Left colon (tissue), 2 donors: ENCODE measurements at places on chromosomes 12 and 14. TPM values are rescaled to one million over a fixed set of nuclear protein-coding genes. Genes with fewer than 3 reads are reported as not detected.

Gene GCH1
- total RNA-seq = 34.3 TPM

Gene FLRT2
- total RNA-seq = 2.5 TPM

- DNase-seq = no peak
Observed at GRCh38 chr12:132754160-132754932, 7.3 kb downstream of the ANKLE2 start.

DNA sequence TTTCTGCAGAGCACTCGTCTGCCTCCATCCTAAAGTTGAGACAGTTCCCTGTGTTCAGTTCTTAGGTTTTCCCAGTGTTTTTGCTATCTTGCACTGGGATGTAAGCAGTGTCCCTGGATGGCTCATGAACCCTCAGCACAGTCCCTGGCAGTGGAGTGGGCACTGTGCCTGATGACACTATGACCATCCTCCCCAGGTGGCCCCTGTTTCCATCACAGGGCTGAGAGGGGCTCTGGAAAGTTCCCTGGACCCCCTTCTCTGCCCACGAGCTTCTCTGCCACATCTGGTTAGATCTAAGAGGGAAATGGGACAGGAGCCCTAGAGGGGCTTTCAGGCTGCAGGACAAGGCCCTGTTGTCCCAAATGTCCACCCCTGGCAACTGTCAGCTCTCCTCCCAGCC, 249.8 kb upstream of the SFSWAP start:
- DNase-seq = no peak

- no peak for DNase-seq
Observed at GRCh38 chr12:121582583-121583333, 1.9 kb upstream of the KDM2B start.

- no peak for DNase-seq
Observed at GRCh38 chr12:101738920-101739665, at the start of gene SYCP3. SYCP3 (minus strand) TSS chr12:101739462; CDS start chr12:101737935, 1,527 bp downstream.

DNA sequence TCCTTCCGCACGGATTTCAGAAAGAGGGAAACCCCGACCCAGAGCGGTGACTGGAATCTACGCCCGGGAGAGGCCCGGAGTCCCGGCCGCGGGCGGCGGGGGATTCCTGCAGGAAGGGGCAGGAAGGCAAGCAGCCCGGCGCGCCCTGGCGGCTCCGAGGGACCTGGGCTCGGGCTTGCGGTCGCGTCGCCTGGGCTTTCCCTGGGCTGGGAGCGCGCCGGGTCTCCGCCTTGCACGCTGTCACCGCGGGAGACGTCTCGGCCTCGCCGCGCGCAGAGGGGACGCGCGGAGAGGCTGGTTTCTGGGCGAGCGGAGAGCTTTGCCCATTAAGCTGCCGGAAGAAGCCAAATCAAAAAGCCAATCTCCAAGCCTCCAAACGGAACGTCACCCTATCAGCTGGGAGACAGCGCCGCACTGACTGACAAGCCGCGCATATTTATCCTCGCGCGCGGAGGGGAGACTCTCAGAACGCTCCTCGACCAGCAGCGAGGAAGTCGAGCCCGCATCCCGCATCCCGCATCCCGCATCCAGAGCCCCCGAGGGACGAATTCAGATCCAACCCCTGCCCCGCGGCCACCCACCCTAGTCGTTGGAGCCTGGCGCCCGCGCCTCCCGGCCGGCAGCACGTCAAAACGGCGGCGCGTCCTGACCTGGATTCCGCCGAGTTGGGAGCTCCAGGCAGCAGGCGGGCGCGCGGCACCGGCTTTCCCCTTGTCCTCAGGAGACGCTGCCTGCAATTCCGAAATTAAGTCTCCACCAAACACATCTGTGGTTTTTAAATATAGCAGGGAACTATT, at the start of gene SLC8A3:
SLC8A3 (minus strand) TSS at position 293 of the 797 bp plus-strand sequence. CDS start 20,529 bp downstream, outside the sequence.
- no peak for DNase-seq

DNA sequence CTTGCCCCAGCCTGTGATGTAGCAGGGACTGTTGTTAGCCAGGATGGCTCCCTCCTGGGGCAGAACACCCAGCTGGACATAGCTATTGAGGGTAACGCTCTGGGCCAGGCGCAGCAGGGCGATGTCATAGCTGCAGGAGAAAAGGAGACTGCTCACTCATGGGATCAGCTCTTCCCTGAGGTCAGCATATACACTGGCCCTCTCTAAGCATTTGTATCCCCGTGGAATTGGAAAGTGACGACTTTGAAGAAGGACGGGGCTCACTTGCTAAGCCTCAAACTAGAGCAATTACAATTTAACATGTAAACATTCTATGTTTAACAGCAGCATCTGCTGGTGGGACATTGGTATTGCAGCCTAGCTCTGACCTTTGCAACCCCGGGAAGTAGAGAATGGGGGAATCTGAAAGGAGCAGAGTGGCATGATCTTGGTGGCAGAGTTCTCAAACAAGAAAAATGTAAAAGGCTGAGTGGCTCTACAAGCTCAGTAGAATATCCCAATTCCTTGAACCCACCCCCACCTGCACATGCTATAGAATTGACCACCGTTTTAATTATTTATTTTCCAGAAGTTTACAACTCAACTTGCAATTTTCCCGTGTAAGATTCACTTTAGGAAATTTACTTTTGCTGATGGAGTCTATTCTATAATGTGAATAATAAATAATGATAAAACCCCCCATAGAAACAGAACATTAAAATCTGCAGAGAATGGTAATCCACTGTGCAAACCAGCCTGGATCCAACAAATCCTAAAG, 5.0 kb downstream of the CELA1 start:
- DNase-seq = peak; percentile 57

DNA sequence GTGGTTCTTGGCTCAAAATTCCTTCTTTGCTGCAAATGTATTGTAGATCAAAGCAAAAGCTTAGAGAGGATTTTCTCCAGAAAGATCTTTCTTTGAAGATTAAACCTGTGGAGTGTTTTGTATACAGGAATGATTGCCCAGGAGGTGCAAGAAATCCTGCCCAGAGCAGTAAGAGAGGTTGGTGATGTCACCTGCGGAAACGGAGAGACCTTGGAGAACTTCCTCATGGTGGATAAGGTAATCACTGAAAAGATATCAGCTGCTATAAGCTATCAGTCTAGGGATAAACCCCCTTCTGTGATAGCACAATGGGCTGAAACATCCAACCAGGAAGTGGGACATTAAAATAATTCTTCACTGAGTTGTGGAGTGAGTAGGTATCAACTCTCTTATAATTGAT, 85.7 kb downstream of the MYRFL start:
- DNase-seq = no peak

GRCh38 chr12:76109879-76110278, 25.4 kb upstream of the NAP1L1 start:
- DNase-seq = no peak

GRCh38 chr14:66137081-66137480, 349.1 kb upstream of the CCDC196 start:
- DNase-seq = no peak

GRCh38 chr12:124604264-124604680, 36.9 kb upstream of the NCOR2 start:
- no peak for DNase-seq

GRCh38 chr14:100104006-100104352, 38.8 kb downstream of the EVL start:
- DNase-seq = no peak
